ENCODE measurements at places on chromosomes 2 and 18.

DNA sequence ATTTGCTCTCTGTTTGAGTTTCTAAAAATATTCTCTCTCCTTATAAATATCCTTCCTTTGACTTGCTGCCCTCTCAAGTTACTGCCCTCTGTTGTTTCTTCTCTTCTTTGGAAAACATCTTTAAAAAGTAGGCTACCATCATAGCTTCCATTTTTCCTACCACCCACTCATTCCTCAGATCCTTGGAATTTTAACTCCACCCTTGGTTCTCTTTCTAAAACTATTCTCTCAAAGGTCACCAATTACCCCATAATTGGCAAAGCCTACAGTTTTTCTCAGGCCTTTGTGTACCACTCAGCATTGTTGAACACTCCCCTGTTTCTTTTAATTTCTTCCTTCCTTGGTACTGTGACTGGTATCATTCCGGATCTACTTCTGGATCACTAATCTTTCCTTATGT is 43.0 kb upstream of the ITGAV start:
- no peak for DNase-seq

DNA sequence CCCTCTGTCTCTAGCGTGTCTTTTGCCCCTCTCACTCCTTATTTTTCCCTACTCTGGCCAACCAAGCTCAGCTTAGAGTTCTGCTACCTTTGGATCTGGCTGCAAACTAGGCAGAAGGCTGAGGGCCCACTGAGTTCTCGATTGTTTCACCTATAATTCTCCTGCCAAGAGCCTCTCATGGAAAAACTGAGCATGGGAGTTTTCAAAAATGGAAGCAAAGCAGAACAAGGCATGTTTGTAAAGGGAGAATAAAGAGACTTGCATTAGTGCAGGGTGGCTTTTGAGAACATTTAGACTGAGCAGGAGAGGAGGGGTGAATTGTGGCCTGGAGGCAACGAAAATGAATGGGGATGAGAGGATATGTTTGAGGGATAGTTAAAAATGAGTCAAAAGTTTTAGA is 45.9 kb downstream of the FSHR start:
- no peak for DNase-seq

DNA sequence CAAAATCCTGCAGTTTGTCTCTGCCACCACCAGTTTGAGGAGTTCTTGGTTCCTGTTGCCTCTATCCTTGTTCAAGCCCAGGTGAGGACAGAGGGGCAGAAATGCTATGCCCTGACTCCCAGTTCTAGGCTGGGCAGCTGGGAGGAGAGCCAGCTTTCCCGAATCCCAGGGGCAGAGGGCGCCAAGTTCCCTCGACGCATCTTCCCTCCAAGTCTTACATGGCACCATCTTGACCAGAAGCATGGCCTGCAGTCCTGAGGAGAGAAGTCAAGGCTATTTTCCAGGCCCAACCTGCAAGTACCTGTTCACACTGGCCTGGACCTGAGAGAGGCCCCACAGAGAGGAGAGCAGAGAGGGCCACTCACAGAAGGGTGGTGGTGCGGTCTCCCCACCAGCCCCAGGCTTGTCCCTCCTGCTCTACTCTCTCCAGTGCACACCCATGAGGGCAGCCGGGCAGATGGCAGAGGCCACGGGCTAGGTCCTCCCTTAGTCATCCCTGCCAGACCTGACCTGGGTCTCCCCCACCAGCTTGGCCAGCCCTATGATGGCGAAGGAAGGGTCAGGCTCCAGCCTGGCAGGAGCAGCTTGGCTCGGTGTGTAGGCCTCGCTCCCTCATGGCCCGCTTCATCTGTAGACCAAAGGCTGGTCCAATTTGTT is 115.7 kb upstream of the MSTN start:
- no peak for DNase-seq

DNA sequence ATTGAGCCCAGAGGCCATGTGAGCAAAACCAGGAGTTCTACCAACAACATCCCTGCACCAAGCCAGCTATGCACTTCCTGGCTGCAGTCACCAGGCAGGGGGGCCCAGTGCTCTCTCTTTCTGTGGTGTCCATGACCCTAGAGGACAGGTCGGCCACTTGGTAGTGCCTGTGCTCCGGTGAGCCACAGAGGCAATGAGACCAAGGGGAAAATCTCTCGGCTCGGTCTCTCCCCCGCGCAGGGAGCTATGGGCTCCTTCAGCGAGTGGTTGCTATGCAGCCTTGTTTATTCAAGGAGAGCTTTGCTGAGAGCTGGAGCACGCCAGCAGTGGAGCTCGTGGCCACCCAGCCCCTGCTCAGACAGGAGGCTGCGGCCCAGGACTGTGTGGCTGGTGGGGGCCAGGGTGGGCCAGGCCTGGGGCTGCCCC is at the start of gene TOGARAM2:
TOGARAM2 (plus strand) TSS at position 283 of the 426 bp plus-strand sequence. CDS start 13,537 bp downstream, outside the sequence.
- DNase-seq = no peak

- no peak for DNase-seq
Observed at GRCh38 chr2:235566415-235566814, 72.6 kb downstream of the AGAP1 start.

GRCh38 chr2:177651833-177652232 is 259.3 kb downstream of the AGPS start:
- DNase-seq = no peak

- no peak for DNase-seq
Observed at GRCh38 chr2:9326975-9327374, 96.4 kb downstream of the ITGB1BP1 start.

- no peak for DNase-seq
Observed at GRCh38 chr2:200778038-200778437, 33.7 kb upstream of the BZW1 start.

DNA sequence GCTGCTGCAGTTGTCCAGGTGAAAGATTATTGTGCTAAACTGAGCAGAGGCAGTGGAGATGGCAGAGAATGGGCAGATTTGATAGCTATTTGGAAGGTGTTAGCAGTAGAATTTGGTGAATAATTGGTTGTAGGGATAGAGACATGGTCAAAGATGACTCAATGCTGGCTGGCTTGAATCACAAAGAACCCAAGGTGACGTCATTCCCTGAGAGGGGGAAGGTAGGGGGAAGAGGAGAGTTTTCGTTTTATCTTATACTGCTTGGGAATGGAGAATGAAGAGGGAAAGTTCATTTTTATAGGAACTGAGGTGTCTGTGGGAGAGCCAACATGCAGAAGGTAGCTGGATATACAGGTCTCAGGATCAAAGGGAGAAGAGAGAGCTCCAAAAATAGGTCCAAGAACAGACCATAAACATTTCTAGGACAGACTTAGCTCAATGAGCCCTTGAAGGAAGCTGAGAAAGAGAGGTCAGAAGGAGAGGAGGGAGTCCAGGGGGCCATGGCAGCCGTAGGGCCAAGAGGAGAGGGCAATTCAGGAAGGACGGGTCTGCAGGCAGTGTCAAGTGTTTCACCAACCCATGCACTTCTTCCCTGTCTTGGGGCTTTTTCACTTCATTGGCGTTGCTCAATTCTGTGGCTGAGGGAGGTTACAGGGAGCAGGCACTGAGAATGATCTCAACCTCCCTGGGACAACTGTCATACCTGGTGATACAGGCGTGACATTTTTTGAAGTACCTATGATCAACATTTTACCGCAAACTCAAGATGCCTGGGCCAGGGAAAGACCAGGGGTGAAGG is 281.3 kb downstream of the TDRD15 start:
- no peak for DNase-seq

DNA sequence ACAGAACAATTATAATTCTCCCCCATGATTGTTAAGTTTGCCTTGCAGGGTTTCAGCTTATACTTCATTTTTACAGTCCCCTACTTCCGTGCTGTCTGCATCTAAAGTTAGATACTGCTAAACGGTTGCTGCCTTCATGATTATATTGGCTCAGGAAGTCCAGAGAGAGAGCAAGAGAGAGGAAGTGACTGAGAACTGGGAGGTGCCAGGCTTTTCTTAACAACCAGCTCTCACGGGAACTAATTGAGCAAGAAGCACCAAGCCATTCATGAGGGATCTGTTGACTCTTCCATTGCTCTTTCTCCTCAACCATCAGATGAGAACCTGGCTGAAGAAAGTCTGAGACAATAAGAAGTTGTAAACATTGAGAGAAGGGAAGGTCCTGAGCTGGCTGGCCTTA is 125.5 kb upstream of the SIX2 start:
- DNase-seq = no peak

DNA sequence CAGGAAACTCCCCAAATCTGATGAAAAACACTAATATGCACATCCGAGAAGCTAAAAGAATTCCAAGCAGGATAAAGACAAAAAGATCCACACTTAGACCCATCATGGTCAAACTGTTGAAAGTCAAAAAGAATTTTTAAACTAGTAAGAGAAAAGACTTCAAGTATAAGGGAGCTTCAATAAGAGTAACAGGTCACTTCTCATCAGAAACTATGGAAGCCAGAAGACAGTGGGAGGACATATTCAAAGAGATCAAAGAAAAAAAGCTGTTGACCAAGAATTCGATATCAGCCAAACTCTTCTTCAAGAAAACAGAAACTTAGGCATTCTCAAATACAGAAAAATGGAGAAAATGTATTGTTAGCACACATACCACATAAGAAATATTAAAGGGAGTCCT is 50.4 kb downstream of the ZC3H8 start:
- no peak for DNase-seq

- DNase-seq = no peak
Observed at GRCh38 chr2:191538334-191538903, 139.5 kb upstream of the NABP1 start.

- no peak for DNase-seq
Observed at GRCh38 chr2:120395221-120396012, 49.5 kb downstream of the INHBB start.

GRCh38 chr2:124559236-124559635 is 534.1 kb downstream of the CNTNAP5 start:
- DNase-seq = no peak

DNA sequence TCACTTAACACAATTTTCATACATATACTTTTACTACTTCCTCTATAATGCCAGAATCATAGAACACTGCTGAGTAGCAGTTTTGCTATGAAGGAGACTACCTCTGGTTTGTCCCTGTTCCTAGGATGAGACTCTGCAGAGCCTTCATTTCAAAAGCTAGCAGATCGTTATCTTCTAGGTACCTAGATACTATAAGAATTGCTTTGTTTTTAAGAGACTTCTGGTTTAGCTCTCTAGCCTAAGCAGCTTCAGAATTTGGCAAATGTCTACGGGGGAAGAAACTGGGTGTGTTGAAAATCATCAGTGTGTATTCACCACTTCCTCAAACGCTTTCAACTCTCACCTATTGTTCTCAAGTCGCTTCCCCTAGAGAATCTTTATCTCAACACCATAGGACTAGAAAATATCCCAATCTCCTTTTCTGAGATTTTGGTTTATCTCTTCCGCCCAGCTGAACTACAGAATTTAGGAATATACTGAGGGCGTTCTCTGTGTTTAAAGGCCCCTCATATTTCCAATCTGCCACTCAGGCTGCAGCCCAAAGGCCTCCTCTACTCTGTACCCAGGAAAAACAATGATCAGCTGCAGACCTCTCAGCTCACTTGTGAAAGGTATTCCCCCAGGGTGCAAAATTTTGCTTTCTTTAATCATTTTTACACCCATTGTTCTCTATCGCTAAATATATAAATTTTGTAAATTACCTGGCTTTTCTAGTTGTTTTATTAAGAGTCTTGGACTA is 28.7 kb downstream of the SMAD2 start:
- no peak for DNase-seq

GRCh38 chr2:168660870-168661862 is 141.3 kb upstream of the NOSTRIN start:
- DNase-seq = no peak

DNA sequence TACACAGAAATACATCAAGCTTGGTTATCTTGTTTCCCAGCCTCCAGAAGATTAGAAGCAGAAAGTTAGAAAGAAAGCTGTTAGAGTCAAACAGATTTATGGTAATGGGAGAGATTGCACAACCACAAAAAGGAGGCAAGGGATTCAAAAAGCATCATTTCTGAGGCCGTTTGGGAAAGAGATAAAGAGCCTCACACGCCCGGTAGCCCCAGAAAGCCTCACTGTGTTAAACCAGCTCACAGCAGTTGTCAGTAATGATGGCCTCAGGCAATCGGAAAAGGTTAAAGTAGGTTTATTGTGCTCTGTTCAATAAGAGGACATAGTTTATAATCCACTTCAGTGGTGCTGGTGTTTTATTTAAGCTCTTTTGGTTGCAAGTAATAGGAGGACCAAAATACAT is 111.3 kb downstream of the DCC start:
- DNase-seq = no peak

GRCh38 chr2:29528891-29529520 is 392.4 kb downstream of the ALK start:
- no peak for DNase-seq

DNA sequence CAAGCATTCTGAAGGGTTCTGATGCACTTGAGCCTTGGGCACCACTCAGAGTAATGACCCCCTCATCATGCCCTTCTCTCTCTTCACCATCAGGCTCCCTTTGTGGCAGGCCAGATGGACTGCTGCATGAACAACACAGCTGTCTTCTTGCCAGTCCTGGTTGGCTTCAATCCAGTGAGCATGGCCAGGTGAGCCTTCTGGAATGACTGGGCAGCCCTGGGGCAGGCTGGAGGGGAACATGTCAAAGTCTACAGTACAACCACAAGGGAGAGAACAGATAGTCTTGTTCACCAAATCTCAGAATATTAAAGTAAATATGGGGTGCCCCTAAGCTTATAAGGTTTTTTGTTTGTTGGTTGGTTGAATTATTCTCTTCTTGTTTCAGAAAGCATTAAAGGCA is 4.4 kb downstream of the GCKR start:
- DNase-seq = no peak

- no peak for DNase-seq
Observed at GRCh38 chr2:8581601-8582041, 100.2 kb upstream of the ID2 start.

DNA sequence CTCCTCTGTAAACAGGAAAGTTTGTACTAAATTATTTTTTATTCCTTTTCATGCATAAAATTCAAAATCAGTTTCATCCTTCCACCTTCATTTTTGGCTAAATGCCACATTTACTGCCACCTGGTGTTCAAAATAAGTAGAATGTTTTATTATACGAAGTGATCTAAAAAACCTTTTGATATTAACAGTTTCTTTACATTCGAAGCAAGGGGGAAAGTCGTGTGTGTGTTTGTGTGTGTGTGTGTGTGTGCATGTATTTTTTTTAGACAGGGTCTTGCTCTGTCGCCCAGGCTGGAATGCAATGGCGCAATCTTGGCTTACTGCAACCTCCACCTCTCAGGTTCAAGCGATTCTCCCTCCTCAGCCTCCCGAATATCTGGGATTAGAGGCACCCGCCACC is 9.0 kb upstream of the SCN9A start:
- DNase-seq = no peak

DNA sequence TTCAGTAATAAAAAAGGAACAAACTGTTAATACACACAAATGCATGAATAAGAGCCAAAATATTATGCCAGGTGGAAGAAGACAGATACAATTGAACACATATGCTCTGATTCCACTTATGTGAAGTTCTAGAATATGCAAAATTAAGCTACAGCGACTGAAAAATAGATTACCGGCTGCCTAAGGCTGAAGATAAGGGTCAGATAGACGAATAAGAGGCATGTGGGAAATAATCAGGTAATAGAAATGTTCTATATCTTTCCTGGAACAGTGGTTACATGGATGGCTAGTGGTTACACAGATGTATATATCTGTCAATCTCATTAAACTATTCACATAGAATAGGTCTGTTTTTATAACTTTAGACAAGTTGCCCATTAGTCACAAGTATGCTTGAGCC is 51.9 kb upstream of the REG3G start:
- DNase-seq = no peak
